GM03348 (cell line): ENCODE measurements at places on chromosomes 3 and 15.

- no peak for DNase-seq
These were observed 27.9 kb upstream of the SFMBT1 start for GRCh38 chr3:53073553-53074365.

DNA sequence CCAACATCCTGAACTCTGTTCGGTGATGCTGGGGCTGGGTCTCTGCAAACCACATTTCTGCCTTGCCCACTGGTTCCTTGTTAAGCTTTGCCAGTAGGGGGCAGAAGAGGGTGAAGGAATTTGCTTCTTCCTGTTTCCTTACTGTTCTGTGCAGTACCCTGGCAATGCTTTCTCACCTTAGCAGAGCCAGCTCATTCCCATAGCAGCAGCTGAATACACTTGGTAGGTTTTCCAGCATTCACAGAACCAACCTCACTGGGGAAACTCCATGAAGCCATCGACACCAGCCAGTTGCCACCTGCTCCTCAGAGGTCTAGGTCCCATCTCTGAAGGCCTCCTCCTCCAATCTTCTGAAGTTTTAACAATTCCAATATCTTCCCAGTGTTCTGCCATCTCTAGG is 308.4 kb downstream of the PDCD6IP start:
- no peak for DNase-seq

- DNase-seq, result no peak
These were observed 113.8 kb downstream of the ADAMTSL3 start for GRCh38 chr15:83767741-83768140.

GRCh38 chr3:59391131-59391530 is 341.3 kb upstream of the CFAP20DC start:
- no peak for DNase-seq

GRCh38 chr3:83500931-83501330 is 1457.9 kb upstream of the CADM2 start:
- DNase-seq, result no peak

DNA sequence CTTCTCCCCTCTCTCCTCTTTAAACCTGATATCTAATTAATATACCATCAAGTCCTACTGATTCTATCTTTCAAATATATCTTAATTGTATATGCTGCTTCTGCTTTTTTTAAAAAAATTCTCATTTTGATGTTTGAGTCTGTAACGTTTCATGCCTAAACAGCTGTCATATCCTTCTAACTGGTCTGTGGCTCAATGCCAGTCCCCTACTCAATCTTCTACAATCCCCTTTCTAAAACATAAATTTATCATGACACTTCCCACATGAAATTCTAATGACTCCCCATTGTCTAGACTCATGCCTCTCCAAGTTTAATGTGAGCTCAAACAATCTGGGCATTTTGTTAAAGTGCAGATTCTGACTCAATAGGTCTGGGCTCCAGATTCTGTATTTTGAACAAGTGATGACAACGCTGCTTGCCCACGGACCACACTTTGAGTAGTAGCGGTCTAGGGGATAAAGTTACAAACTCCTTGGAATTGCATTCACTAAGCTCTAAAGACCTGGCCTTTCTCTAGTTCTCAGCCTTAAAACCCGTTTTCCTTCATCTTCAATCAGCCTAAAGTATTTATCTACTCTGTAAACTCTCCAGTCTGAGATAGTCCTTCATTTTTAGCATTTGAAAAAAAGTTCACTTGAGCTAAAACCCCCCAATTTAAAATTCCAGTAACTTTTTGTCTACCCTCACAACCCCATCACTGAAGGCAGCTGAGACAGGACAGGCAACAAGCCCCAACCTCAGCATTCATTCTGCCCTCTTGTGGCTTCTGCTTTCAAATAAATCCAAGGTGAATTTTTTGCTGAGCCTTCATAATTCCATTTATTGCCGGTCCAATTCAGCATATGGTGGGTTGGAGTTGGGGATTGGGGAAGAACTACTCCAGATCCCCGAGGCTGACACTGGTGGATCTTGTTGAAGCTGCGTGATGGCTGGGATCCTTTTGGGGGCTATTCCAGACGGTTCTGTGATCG is 88.1 kb upstream of the THRB start:
- peak; percentile 39 for DNase-seq

DNA sequence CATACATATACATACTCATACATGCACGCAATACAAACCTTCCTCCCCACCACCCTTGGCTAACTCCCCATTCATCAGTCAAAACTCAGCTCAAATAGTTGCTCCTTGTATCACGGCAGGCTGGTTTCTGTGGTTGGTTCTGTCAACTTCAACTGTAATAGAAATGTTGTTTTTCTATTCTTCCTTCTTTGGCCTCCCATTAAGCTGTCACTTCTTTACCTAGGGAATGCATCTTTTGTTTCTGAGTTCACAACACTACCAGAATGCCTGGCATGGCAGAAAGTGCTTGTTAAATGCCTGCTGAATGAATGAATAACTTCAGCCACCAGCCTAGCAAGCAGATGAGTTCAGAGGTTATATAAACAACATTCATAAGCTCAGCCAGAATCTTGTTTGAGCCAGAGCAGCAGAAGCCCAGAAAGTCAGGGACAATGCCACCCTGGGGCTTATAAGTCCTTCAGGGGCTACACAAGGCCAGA is 63.1 kb downstream of the B3GALNT1 start:
- DNase-seq, result no peak

- no peak for DNase-seq
These were observed 39.6 kb downstream of the C3orf38 start for GRCh38 chr3:88189361-88189810.

DNA sequence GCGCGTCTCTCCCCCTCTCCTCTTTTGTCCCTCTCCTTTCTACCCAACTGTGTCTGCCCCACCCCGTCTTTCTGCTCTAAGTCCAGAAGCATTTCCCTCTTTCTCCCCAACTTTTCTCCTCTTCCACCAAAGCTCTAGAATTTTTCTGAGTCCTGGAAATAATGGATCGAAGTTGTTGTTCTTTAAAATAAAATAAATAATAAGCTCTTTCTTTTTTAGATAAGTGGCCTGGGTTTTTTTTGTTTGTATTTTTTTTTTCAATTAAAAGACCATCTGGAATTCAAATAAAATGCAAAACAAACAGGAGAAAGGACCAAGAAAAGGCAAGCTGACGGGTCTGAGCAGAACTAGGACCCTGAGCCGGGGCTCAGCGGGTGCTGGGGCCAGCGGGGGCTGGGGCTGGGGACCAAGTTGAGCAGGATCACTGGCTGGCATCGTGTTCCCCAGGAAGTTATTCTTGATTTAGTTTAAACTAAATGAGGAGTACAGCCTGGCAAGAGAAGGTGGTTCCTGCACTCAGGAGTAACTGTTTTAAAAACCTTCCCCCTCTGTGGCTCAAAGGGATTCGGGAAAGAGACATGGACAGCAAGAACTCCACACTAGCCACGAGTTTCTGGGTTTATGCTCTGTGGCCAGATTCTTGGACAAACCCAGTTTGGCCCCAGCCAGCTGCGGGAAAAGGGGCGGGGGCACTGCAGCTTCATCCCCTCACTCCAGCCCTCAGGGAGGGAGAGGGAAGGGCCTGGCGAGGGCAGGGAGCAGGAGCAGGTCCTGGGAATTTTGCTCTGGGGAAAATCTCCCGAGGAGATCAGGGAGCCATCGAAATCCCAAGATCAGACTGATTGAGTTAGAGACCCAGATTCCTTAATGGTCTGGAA is 8.4 kb downstream of the GATA2 start:
- DNase-seq, result peak; percentile 37

- no peak for DNase-seq
These were observed 23.6 kb downstream of the TLNRD1 start for GRCh38 chr15:81024265-81024872.

DNA sequence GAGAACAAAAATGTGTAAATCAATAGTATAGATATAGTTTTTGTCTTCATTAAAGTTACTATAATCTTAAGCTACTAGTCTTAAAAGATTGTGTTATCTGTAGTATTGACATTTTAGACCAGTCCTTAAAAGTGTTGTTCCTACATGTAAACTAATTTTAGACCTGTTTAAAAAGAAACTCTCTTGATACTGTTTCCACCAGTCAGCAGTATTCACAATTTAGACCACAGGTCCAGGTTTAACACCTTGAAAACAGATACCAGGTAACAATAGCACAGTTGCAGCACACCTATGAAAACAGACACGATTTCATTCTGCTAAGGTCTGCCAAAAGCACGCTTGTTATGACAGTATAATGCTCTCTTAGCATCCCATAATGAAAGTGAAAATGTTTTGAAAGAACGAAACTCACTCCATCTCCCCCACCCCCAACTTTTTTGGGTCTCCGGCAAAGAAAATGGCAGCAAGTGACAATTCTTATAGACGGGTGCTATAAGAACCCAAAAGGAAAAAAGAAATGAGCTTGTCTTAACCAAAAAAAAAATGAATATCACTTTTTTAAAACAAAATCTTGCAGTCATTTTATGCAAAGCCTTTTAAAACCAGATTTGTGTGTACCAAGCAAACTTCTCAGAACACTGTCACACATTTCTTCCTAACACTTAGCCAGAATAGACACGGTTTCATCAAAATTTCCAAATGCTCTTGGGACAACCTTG is 1.6 kb downstream of the EIF4E3 start:
- DNase-seq, result no peak

DNA sequence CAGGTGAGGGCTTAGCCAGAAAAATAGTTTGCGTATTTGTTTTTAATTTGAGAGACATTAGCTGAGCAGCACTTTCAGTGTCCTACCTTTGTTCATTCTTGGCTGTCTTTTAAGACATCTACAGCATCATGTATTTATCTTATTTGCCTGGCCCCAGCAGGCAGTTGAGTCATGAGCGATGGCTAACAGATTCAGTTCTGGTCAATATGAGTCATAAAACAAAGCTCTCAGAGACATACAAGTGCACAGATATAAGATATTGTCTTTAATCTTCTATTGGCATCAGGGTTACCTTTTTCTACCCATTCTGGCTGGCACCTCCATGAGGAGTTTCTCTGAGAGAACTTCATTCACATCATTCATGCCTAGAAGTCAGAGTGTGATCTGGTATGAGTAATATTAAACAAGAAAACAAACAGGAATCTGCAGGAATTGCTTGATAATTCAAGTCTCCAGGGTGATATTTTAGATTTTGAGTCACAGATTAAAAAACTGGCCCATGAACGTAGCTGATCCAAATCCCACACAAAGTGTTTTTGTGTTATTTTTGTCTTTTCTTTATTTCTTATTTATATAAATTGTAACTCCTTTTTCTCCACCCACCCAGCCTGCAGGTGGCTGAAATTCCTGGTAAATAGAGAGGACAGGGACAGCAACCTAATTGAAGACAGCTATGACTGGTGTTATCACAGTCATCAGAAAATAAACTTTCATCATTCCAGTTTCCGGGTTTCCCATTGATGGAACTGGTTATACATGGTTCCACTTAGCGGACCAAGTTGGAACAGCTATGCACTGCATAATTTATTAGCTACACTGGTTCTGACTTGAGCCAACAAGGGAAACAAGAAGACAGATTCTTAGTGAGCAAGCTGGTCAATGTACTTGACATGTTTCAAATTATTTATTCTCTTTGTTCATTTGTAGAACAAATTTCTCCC is 47.3 kb downstream of the PLSCR2 start:
- DNase-seq, result peak; percentile 7

GRCh38 chr3:133535971-133536881 is 37.3 kb upstream of the CDV3 start:
- DNase-seq, result peak; percentile 76

DNA sequence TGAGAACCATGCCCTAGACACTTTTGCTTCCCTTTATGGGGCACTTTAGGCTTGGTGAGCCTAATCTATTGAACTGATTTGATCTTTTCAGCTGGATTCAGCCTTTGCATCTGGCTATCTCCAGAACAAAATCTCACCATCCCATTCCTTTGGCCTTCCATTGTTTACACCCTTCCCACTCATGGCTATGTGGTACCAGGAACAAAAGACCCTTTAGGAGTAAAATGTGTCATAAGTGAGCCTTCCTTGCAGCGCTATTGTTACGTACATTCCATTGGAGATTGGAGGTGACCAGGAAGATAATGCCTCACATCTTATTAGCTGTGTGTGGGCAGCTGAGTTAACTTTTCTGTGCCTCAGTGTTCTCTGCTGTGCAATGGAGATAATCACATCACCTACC is 188.4 kb downstream of the SATB1 start:
- DNase-seq, result no peak

DNA sequence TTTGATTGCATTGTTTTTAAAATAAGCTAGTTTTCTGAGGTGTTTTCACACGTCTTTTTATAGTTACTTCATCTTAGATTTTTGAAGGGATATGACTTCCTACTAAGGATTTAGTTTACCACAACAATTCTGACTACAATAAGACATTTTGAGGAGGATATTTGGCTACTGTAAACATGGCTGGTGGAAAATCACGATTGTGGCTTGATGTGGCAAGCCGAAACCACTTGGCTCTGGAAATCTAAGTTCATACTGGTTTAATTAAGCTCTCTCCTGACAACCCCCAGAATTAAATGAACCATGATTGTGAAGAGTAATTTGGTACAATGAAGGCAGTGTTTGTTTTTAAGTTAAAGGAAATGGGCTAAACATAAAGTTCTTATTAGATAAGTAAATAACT is 30.8 kb downstream of the ST3GAL6 start:
- peak; percentile 14 for DNase-seq

DNA sequence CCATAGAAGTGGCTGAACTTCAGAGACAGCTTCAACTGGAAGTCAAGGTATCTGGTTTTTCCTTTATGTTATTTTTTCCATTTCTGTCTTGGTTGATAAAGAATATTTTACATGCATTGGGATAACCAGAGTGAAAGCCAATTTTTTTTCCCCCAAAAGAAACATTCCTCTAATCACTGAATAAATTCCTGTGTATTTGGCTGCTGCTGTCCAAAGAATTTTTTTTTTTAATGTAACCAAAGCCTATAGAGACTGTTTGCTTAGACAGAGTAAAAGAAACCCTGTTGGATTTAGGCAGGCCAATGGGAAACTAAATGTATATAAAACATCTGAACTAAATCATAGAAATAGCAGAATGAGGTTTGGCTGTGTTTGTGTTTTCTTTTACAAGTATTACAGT is 75.2 kb downstream of the CGNL1 start:
- no peak for DNase-seq

GRCh38 chr3:31412832-31413231 is 119.9 kb upstream of the STT3B start:
- DNase-seq, result peak; percentile 35

GRCh38 chr3:152352554-152352953 is 83.8 kb downstream of the MBNL1 start:
- no peak for DNase-seq

DNA sequence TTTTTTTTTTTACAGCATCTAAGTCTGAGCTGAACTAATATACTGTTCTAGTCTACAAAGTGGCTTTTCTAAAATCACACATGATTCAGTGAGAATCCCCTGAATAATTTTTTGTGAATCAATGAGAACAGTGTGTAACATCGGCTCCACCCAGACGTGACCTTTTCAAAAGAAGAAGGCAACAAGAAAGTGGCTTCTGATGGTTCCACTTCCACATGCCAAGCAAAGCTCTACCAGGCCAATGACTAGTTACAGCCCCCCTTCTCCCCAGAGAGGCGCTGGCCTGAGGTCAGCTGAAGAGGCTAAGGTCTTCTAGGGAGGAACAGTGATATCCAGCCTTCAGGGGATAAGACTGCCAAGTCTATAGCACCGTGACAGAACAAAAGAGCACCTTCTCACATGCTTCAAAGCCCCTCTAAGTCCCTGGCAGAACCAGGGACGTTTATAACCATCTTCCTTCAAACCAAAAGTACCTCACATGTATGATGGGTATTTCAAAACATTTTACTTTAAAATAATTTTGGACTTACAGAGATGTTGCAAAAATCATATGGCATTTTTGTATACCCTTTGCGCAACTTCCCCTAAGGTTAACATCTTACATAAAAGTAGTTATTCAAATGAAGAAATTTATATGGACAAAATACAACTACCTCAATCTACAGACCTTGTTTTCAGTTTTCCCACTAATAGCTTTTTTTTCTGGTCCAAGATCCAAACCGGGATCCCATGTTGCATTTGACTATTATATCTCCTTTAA is 177.9 kb downstream of the OSBPL10 start:
- DNase-seq, result no peak
